8988T (cell line): ENCODE measurements at places on chromosomes 6 and 20.

GRCh38 chr6:169654598-169655391 is 47.0 kb downstream of the WDR27 start:
- DNase-seq, result no peak

- DNase-seq, result no peak
These were observed at the start of gene HCK for GRCh38 chr20:32052090-32052777. Gene HCK (plus strand): TSS chr20:32052242.

GRCh38 chr20:49276961-49277785 is 684 bp downstream of the ZNFX1 start:
- no peak for DNase-seq

DNA sequence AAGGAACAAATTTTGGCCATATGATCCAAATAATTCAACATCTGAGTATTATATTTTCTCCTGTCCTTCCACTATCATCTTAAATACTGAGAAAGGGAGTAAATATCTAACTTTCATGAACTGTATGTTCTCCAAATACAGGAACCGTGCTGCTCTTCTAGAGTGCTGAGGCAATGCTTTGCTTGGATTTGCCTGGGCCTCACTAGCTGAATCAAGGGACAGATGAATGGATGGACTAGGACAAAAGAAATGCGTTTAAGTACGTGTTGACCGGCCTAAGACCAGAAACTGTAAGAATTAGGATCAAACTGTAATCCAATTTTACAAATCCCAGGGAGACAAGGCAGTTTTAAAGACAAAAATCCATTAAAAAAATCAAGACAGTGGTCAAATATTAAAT is 362.4 kb upstream of the RUNX2 start:
- no peak for DNase-seq

DNA sequence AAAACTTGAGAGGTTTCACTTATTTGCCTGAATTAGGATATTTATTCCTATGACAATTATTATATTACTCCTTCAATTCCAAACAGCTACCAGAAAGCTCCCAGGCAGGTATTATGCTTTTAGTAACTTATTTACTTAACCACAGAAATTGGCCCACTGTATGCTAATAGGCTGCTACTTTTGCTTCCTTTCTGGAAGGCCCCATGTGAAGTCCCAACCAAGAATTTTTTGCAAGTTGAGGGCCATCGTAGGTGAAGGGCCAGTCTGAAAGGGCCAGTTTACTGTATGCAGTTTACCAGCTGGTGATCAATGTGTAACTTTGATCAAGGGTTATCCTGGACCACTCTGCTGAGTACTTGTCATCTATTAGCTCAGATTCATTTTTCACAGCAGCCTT is 45.0 kb downstream of the EDN1 start:
- no peak for DNase-seq

GRCh38 chr6:33161354-33162331 is 30.6 kb downstream of the COL11A2 start:
- peak; percentile 86 for DNase-seq

GRCh38 chr6:18081025-18081668 is 41.3 kb downstream of the NHLRC1 start:
- no peak for DNase-seq

DNA sequence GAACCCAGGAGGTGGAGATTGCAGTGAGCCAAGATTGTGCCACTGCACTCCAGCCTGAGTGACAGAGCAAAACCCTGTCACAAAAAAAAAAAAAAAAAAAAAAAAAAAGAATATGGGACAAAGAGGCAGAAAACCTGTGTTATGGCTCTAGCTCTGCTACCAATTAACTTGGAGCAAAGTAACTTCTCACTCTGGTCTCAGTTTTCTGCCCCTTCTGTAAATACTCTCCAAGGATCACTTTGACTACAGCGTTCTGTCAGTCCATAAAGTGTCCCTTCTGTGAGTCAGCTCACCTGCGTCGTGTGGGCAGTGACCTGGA is 24.6 kb downstream of the C6orf132 start:
- no peak for DNase-seq

GRCh38 chr6:167811040-167811439 is 15.7 kb upstream of the AFDN start:
- no peak for DNase-seq

GRCh38 chr6:76435174-76435573 is 362.7 kb upstream of the IMPG1 start:
- DNase-seq, result no peak

DNA sequence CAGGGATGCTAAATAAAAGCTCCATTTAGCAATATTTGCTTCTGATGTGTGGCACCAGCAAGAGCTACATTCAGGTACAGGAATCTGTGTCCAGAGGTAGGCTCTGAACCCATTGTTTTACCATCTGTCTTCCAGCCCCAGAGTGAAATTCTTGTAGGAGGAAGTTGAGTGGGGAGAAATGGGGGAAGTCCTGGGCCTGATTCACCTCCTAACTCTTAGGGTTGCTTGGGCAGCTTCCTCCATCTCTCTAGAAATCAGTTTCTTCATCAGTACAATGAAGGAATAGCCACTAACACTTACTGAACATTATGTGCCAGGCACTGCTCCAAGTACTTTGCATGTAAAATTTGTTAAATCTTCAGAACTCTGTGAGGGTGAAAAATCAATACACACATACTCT is 35.1 kb upstream of the TSPYL1 start:
- DNase-seq, result no peak

GRCh38 chr6:49462071-49462470 is 982 bp downstream of the MMUT start:
- DNase-seq, result no peak
